Uterine smooth muscle cell (primary cell): ENCODE measurements at places on chromosomes 7 and 10. TPM values are rescaled to one million over a fixed set of nuclear protein-coding genes. Genes with fewer than 3 reads are reported as not detected.

The RASA4B gene
- 0.89 and 5.9 TPM in 2 replicates for total RNA-seq

The NRP1 gene
- total RNA-seq, result 429 and 516 TPM in 2 replicates

The CC2D2B gene
- not detected in 2 replicates for total RNA-seq

The FAM25C gene
- total RNA-seq, result not detected in 2 replicates

The NPSR1 gene
- not detected in 2 replicates for total RNA-seq

The FBXW4 gene
- total RNA-seq, result 39.0 and 46.4 TPM in 2 replicates

The KCTD7 gene
- 10.1 and 15.7 TPM in 2 replicates for total RNA-seq

The BET1 gene
- 44.7 and 66.6 TPM in 2 replicates for total RNA-seq

The PRKCQ gene
- total RNA-seq, result 0.12 and 0.22 TPM in 2 replicates

The CREB5 gene
- 2.5 and 5.6 TPM in 2 replicates for total RNA-seq

The MBL2 gene
- total RNA-seq, result not detected in 2 replicates

The ZNF239 gene
- total RNA-seq, result 8.9 and 9.8 TPM in 2 replicates

The FAM237B gene
- total RNA-seq, result 0.12 and 0.22 TPM in 2 replicates

The FBXL13 gene
- 1.1 and 1.2 TPM in 2 replicates for total RNA-seq

The SPDYE16 gene
- total RNA-seq, result 0.12 TPM in 1 of 2 replicates, not detected in the other

The GIMAP1 gene
- total RNA-seq, result under 0.01 and 0.12 TPM in 2 replicates

The RET gene
- 1.9 and 3.5 TPM in 2 replicates for total RNA-seq

The TAS2R5 gene
- total RNA-seq, result 0.55 and 1.00 TPM in 2 replicates

The TRIL gene
- 0.25 and 0.33 TPM in 2 replicates for total RNA-seq

The ARHGEF35 gene
- total RNA-seq, result 1.5 and 2.1 TPM in 2 replicates

The SFTPA1 gene
- under 0.01 TPM in 1 of 2 replicates, not detected in the other for total RNA-seq

The ADAM22 gene
- 0.75 and 0.89 TPM in 2 replicates for total RNA-seq

The MSMB gene
- total RNA-seq, result 0.62 TPM in 1 of 2 replicates, not detected in the other

The TMEM243 gene
- 28.8 and 41.6 TPM in 2 replicates for total RNA-seq

The MYH16 gene
- total RNA-seq, result 0.12 and 0.33 TPM in 2 replicates

The ADCY1 gene
- 0.33 and 0.37 TPM in 2 replicates for total RNA-seq

The ARHGEF5 gene
- 1.3 and 3.4 TPM in 2 replicates for total RNA-seq

The CEP41 gene
- total RNA-seq, result 10.2 and 17.2 TPM in 2 replicates

The SMIM30 gene
- total RNA-seq, result 64.9 and 76.3 TPM in 2 replicates

The BMI1 gene
- 47.4 and 61.3 TPM in 2 replicates for total RNA-seq

The CYTH3 gene
- total RNA-seq, result 19.9 and 25.0 TPM in 2 replicates

The CACNA2D1 gene
- 61.6 and 76.4 TPM in 2 replicates for total RNA-seq

The BICC1 gene
- total RNA-seq, result 23.6 and 50.1 TPM in 2 replicates

The AKR1D1 gene
- under 0.01 TPM in 1 of 2 replicates, not detected in the other for total RNA-seq

The FAM131B gene
- total RNA-seq, result 2.3 and 4.1 TPM in 2 replicates

The GDF2 gene
- not detected in 2 replicates for total RNA-seq

The C10orf53 gene
- under 0.01 TPM in 1 of 2 replicates, not detected in the other for total RNA-seq

The ACHE gene
- 0.25 TPM in 1 of 2 replicates, not detected in the other for total RNA-seq

The CNPY1 gene
- not detected in 2 replicates for total RNA-seq

The GSTO1 gene
- total RNA-seq, result 293 and 461 TPM in 2 replicates

The CALCR gene
- not detected in 2 replicates for total RNA-seq

The OR2A42 gene
- total RNA-seq, result under 0.01 TPM in 1 of 2 replicates, not detected in the other

The SMARCD3 gene
- 25.6 and 35.7 TPM in 2 replicates for total RNA-seq

The SEMA3A gene
- total RNA-seq, result 19.1 and 113 TPM in 2 replicates
